NCI-H1694 treated with DMSO at 0.1 percent for 48 hours (cell line): ENCODE measurements at places on chromosomes 6 and 20.

DNA sequence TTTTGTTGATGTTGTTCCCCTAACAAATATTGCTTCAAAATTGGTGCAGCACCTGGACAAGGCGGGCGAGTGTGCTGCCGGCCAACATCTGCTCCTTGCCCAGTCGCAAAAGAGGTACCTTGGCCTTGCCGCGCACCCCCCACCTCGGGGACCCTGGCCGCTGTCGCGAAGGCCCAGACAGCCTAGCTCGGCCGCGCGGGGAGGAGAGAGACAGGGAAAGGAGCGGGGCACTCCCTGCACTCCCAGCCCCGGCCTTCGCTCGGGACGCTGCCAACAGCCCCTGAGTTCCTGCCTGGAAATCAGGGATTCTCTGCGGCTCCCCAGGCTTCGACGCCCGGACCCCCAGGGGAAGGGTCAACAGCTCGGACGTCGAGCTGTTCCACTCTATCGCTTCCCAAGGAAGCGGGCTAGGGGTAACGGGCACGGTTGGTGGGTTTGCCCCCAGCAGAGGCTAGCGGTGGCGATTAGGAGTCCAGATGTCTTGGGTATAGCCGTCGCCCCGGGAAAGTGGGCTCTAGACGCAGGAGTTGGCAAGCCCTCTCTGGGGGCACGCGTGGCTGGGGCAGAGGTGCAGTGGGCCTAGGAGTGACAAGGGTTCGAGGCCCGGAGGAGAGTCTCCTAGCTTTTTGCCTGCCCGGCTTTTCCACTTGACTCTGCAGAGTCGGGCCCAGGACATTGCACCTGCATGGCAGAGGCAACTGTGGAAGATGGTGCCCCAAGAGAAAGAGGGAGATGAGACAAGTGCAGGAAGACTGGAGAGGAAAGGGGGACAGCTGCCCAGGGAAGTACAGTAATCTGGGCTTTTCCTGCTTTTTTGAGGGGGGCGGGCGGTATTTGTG lies 8.2 kb downstream of the POU3F2 start:
- no peak for DNase-seq

GRCh38 chr6:75934643-75935472 lies 137.6 kb downstream of the IMPG1 start:
- DNase-seq, result peak; percentile 87

DNA sequence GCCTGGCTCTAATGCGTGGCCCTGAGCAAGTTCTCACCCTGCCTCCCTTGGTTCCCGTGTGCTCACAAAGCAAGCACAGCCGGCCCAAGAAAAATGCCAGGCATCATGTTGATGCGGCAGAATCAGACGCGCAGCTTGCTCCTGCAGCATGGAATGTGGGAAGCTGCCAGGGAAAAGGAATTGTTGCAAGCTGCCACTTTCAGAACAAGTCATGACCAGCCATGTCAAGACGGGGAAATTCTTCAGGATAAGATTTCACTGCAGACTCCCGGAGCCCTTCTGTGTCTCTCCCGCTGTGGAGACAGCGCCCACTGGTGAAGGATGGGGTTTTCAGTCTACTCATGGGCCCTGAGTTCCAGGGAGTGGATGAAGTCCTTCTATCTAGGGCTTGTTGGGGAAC lies 4.6 kb downstream of the DACT2 start:
- DNase-seq, result no peak

DNA sequence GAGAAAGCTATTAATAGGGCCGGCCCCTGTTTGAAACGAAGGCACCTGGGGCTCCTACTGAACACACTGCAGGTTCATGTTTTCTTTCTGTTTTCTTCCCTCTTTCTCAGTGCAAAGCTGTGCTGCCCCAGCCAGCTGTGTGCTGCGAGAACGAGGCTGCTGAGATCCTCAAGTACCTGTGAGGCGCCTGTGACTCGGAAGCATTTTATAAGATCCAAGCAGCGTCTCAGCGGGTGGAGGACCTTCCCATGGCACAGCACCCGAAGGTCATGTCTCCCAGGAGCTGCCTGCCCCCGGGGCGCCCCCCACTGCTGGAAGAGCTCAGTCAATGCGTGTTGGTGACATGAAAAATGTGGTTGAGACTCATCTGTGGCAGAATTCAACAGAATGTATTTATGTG lies 66.3 kb downstream of the SMOC2 start:
- DNase-seq, result no peak

DNA sequence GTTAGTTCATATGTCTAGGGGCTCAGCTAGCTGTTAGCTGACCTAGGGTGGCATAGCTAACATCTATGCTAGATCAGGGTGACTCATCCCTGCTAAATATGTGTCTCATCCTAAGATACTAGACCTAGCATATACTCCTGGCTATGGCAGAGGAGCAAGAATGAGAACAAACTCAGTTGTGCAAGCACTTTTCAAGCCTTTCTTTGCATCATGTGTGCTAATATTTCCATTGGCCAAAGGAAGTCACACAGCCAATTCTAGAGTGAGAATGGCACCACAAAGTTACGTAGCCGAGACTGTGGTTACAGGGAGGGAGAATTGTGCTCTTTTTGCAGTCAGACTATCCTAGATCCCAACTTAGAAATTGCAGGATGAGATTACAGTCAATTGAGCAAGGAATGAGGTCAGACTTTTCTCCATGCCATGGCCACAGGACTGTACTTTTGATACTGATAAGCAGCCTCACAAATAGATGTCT lies 78.7 kb downstream of the PLCB4 start:
- DNase-seq, result no peak

DNA sequence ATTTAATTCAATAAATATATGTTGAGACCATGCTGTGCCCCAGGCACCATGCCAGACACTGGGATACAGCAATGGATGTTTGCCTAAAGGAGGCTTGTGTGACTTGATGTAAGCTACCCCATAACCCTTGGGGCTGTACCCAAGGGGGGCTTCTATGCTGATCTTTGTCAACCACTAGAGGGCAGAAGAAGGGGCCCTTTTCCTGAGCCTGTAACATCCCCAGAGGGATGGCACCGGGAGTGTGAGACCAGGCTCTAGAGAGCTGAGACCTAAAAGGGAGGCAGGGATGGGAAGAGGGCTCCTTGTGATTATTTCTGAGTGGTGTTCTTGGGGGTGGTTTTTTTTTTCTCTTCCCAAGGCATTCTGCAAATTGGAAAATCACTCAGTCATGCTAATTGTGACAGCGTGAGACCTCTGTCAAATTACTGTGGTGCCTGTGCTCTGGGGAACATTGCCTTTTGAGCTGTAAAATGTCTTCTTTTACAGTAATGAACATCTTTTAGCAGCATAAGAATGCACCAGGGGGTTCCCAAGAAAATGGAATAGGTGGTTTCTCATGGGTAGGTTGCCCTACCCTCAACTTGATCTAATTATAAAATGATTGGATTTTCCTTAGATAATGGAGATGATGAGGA lies 138.7 kb upstream of the SLC24A3 start:
- DNase-seq, result no peak

- DNase-seq, result no peak
These were observed 539.1 kb downstream of the TFAP2A start for GRCh38 chr6:9875605-9876353.

DNA sequence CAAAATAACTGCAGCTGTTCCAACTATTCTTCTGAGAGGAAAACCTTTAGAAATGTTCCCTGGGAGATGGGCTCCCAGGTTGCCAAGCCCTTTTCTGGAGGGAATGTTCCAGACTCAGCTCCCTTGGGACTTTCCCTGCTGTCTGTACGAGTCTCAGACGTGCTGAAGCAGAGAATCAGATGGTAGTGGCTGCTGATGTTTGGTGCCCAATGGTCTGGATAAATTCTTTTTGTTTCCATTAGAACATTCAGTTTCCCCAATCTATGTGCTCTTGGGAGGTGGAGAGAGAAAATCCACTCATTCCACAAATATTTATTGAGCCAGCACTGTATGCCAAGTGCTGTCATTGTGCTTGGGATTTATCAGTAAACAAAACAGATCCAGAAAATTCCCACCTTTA lies 40.0 kb downstream of the SNHG17 start:
- DNase-seq, result no peak

DNA sequence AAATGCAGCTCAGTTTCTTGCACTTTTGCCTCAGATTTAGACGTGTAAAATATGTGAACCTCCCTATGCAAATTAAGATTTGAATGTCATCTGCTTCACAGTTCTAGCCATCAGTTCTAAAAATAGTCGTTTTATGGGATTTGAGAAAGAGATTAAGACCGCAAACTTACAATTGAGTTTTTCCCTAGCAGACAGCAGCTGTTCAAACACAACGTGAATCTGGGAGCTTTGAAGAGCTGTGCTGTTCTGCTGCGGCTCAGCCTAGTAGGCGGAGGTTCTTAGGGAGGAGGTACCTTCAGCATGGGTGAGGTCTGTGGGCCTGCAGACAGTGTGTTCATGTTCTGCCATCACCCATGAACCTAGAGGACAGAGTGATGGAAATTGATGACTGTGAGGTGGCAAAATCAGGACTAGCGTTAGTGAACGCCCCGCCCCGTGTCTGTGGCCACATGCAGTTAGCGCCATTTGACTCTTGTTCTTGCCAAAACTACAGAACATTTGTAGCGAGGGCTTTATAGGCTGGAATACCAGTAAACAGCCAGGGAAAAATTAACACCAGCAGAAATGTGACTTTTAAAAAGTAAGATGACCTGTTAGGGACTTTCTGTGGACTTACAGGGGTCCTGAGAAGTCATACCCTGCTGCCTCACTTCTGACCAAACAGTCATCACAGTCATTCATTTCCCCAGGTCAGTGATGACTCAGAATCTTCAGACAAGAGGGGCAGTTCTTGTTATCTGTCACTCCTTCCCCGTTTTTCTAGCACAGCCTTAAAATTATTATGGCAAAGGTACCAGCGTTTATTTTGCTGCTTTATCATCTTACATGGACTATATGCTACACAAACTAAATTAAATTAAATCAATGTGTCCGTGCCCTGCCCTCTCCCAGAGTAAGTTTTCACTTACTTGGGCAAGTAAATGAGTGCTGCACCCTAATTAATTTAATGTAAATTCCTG lies 84.3 kb upstream of the TMEM181 start:
- peak; percentile 59 for DNase-seq

DNA sequence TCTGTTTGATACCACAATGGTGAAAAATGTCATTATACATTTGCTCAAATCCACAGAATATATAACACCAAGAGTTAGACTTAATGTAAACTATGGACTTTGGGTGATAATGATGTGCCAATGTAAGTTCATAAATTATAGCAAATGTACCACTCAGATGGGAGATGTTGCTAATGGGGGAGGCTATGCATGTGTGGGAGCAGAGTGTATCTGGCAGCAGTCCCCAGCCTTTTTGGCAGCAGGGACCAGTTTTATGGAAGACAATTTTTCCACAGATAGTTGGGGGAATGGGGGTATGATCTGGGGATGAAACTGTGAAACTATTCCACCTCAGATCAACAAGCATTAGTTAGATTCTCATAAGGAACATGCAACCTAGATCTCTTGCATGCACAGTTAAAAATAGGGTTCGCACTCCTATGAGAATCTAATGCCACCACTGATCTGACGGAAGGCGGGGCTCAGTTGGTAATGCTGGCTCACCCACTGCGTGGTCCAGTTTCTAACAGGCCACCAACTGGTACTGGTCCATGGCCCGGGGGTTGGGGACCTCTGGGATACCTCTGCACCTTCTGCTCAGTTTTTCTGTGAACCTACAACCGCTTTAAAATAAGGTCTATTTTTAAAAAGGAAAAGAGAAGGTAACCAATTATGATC lies 8.0 kb downstream of the HLA-DQA1 start:
- no peak for DNase-seq

GRCh38 chr6:77425671-77426070 lies 37.6 kb downstream of the HTR1B start:
- DNase-seq, result no peak

DNA sequence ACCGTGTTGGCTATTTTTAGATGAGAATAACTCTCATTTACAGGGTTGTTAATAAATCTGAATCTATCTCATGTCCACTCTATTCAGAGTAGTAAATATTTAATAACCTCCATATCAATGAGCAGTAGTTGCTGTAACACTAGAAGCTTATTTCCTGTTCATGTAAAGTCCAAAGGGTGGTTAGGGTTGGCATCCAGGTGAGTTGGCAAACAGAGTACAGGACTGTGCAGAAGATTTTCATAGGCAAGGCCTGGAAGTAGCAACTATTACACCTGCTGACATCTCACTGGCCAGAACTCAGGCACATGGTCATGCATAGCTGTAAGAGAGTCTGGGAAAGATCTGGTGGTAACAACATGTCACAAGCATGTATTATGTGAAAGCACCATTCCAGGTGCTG lies 147.5 kb downstream of the PHF3 start:
- DNase-seq, result no peak

DNA sequence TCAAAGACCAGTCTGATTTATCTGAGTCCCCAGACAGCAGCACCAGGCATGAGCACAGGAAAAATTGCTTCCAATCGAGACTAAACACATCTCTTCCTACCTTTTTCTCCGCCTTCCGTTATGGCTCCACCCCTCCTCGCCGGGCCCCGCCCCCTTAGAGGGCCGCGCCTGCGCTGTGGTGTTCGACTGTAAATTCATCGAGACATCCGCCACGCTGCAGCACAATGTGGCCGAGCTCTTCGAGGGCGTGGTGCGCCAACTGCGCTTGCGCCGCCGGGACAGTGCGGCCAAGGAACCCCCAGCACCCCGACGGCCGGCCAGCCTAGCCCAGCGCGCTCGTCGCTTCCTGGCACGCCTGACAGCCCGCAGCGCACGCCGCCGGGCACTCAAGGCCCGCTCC lies 8.9 kb downstream of the REM1 start:
- no peak for DNase-seq

- no peak for DNase-seq
These were observed 103.1 kb downstream of the DST start for GRCh38 chr6:56539527-56540105.

DNA sequence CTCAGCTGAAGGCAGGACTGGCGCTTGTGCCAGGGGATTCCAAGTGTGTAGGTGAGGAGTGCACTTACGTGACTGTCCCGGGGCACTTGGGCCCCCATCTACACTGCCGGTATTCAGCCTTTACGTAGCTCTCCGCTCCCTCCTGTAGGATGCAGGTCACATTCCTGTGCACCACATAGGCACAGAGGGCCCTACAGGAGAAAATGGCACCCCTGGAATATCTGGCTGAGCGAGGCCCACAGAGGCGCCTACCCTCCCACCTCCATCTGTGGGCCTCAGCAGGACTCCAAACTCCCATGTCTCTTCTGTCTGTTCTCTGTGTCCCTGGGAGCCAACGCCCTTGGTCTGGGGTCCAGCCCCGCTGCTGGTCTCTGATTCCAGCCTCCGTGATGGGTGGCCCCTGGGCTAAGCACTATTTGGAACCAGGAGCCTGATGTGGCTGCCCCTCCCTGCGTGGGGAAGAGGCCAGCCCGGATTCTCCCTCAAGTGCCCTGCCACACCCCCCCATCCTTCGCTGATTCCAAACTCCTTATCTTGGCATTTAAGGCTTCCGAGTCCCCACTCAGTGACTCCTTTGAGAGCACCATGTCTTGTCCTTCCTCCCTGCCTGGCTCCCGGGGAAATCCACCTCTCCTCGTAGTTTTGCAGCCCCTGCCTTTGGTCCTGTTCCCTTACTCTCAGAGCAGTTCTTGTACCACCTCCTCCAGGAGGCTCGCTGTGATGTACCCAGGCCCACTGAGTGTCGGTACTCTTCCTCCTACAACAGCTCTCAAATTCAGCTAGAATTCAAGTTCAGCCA lies 1.5 kb downstream of the EMILIN3 start:
- no peak for DNase-seq

GRCh38 chr20:57842720-57843119 lies 132.9 kb upstream of the PMEPA1 start:
- no peak for DNase-seq

GRCh38 chr20:60024245-60024644 lies 66.0 kb downstream of the CDH26 start:
- no peak for DNase-seq

GRCh38 chr20:43895235-43895634 lies 19.4 kb upstream of the TOX2 start:
- DNase-seq, result no peak
